Heart left ventricle (tissue), 16 donors: ENCODE measurements at places on chromosomes 11 and 22. TPM values are rescaled to one million over a fixed set of nuclear protein-coding genes. Genes with fewer than 3 reads are reported as not detected.

GRCh38 chr22:25669253-25670069 lies 72.5 kb upstream of the MYO18B start:
- H3K4me1 ChIP-seq, result peaks cover 9% of the 10 kb centered on the region
- H3K27ac ChIP-seq, result no peak overlapping the region
- no peaks in the 10 kb centered on the region for H3K36me3 ChIP-seq
- H3K4me3 ChIP-seq, result no peak overlapping the region

DNA sequence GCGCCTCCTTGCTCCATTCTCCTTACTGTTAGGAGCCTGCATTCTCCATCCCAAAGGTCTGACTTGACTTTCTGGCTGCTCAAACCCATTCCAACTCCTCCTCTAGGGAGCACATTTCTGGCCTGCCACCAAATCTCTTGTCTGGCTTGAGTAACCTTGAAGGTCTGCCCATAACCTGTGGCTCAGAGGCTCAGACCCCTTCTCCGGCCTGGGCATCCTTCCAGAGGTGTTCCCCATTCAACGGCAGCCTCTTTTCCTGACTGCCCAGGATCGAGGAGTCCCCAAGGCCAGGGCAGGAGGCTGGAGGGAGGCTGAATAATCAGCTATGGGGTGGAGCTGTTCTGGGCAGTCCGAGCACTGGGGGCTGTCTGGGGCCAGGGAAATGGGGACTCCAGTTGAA lies 2.2 kb downstream of the RAD9A start:
- no peak for DNase-seq
- no peak overlapping the region for H3K27ac ChIP-seq
- H3K4me3 ChIP-seq, result no peak overlapping the region
- peaks cover 20% of the 10 kb centered on the region for H3K36me3 ChIP-seq
- peaks cover 36% of the 10 kb centered on the region for H3K4me1 ChIP-seq

- H3K27me3 ChIP-seq, result no peaks in the 10 kb centered on the region
- no peak overlapping the region for H3K27ac ChIP-seq
- no peak overlapping the region for H3K4me3 ChIP-seq
- H3K36me3 ChIP-seq, result no peaks in the 10 kb centered on the region
Observed at GRCh38 chr22:23062616-23063538, 7.4 kb upstream of the GNAZ start.

DNA sequence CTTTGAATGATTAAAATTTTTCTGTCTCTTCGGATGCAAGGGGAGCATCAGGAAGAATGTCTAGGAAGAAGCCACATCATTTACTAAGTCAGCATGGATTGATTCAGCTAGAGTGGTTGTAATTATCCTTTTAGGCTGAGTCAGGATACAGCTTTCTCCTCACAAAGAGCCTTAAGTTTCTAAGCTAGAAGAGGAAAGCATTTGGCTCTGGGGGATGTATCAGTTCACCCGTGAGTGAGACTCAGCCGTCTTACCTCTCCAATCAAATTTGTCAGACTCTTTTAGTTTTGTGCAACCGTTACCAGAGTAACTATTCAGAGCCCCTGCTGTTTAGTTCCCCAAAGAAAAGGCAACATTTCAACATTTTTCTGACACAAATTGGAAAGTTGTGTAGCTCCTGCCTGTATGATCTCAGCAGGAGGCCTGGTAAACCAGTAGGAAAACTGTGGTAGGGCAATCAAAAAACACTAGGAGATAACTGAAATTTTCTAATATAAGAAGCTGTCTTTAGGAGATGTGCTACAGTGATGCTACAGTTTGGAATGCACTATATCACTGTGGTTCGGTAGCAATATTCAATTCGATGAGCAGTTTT lies 432.4 kb upstream of the LUZP2 start:
- no peaks in the 10 kb centered on the region for H3K36me3 ChIP-seq
- H3K27ac ChIP-seq, result no peak overlapping the region
- no peaks in the 10 kb centered on the region for H3K27me3 ChIP-seq
- DNase-seq, result no peak
- no peak overlapping the region for H3K4me3 ChIP-seq

- peaks cover 78% of the 10 kb centered on the region for H3K36me3 ChIP-seq
- peak; percentile 64 for DNase-seq
- no peak overlapping the region for H3K4me3 ChIP-seq
- no peaks in the 10 kb centered on the region for H3K4me1 ChIP-seq
- no peaks in the 10 kb centered on the region for H3K27me3 ChIP-seq
Observed at GRCh38 chr11:67490727-67491065, 7.9 kb downstream of the AIP start.

DNA sequence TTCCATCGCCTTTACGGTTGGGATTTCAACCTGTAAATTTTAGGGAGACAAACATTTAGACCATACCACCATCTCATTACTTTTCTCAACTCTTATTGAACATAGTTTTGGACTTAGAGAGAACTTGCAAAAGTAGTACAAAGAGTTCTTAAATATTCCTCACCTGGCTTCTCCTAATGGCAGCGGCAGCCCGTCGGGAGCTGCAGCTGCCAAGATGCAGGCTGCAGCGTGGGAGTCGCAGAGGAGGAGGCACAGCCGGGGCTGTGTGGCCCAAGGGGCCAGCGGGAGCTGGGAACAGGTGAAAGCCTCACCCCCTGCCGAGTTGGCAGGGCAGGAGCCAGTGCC lies 23.1 kb upstream of the RNASEH2C start:
- no peaks in the 10 kb centered on the region for H3K27me3 ChIP-seq
- DNase-seq, result no peak
- H3K4me1 ChIP-seq, result no peaks in the 10 kb centered on the region
- H3K4me3 ChIP-seq, result no peak overlapping the region

- H3K4me3 ChIP-seq, result no peak overlapping the region
- peaks cover 64% of the 10 kb centered on the region for H3K4me1 ChIP-seq
- H3K36me3 ChIP-seq, result no peaks in the 10 kb centered on the region
- DNase-seq, result peak; percentile 29
- peak overlapping the region; percentile 78 for H3K27ac ChIP-seq
- no peaks in the 10 kb centered on the region for H3K27me3 ChIP-seq
Observed at GRCh38 chr22:35971456-35972119, 57.0 kb downstream of the RBFOX2 start.

- H3K4me1 ChIP-seq, result no peaks in the 10 kb centered on the region
- H3K4me3 ChIP-seq, result no peak overlapping the region
- no peak overlapping the region for H3K27ac ChIP-seq
- H3K36me3 ChIP-seq, result no peaks in the 10 kb centered on the region
Observed at GRCh38 chr22:35967046-35967397, 61.6 kb downstream of the RBFOX2 start.

PHOX2A gene
- not detected for total RNA-seq

DNA sequence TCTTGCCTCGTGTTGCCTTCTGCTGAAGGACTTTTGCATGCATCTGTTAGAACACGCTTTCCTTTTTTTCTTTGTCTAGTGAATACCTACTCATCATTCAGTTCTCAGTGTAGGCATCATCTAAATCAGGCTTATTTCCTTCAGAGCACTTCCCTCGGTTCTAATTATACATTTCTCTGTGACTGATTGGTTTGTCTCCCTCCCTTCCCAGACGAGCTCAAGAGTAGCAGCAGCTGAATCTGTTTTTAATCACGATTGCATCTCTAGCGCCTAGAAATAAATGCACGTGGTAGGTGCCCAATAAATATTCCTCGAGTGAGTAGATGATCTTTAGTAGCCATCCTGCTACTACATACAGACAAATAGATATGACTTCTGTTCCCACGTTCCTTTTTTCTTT lies 6.3 kb downstream of the CEP164 start:
- H3K27me3 ChIP-seq, result no peaks in the 10 kb centered on the region
- H3K4me3 ChIP-seq, result no peak overlapping the region
- H3K4me1 ChIP-seq, result peaks cover 7% of the 10 kb centered on the region

DNA sequence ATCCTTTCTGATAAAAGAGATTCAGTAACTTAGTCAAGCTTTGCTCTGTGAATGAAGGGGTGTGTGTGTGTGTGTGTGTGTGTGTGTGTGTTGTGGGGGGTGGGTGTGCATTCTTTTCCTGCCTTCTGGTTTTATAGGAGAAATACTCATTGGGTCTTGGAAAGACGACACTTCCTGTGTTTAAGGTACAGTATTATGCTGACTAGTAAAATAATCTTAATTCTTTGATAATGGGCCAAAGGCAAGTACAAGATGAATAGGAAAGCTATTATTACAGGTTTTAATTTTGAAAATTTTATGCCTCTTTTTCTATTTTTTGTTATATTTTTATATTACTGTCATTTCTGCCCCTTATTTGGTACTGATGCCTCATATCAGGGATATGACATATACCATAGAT lies 26.1 kb downstream of the HSD17B12 start:
- H3K4me3 ChIP-seq, result no peak overlapping the region
- no peaks in the 10 kb centered on the region for H3K36me3 ChIP-seq
- H3K4me1 ChIP-seq, result no peaks in the 10 kb centered on the region

DNA sequence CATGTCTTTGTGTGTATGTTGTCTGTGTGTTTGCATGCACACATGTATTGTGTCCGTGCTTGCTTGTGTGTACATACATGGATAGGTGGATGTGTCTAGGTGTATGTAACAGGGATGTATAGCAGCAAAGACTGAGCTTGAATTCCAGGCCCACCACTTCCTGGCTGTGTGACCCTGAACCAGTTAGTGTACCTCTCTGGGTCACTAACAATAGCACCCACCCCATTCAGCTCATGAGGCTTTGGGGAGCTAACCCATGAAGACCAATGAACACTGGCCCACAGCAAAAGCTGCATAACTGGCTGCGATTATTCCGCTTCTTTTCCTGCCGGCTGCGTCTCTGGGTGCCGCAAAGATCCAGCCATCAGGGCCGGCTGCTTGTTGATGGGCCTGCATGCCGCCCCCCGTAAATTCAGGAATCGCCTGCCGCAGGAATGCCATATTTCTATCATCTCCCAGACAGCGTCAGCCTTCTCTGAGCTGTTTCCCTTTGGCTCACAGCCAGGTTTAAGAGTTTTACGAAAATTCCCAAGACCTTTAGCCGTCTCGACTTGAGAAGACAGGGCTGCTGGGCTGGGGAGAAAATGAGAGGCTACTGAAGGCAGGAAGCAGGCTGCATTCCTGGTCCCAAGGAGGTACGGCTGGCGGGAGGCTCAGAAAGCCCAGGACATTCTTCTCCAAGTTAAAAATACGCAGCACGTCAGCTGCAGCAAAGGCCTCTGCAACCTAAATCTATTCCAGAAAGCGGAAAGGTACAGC lies 224.6 kb downstream of the MN1 start:
- peaks cover 35% of the 10 kb centered on the region for H3K4me1 ChIP-seq
- H3K27me3 ChIP-seq, result no peaks in the 10 kb centered on the region
- no peaks in the 10 kb centered on the region for H3K36me3 ChIP-seq
- H3K27ac ChIP-seq, result peak overlapping the region; percentile 92

IRAG1 gene
- total RNA-seq, result 6.0 TPM

DNA sequence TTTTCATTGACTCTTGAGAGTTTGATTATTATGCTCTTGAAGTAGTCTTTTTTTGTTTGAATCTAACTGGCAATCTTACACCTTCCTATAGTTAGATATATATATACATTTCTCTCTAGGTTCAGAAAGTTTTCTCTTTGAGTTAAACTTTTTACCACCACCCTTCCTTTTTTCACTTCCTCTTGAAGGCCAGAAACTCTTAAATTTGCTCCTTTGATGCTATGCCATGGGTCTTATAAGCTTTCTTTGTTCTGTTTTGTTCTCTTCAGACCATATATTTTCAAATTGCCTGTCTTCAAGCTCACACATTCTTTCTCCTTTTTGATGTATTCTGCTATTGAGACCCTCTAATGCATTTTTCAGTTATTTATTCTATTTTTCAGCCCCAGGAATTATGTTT lies 513.5 kb upstream of the CNTN5 start:
- no peak for DNase-seq
- no peaks in the 10 kb centered on the region for H3K36me3 ChIP-seq
- no peak overlapping the region for H3K4me3 ChIP-seq
- no peaks in the 10 kb centered on the region for H3K27me3 ChIP-seq

GRCh38 chr11:131345406-131345805 lies 25.0 kb upstream of the NTM start:
- H3K27me3 ChIP-seq, result no peaks in the 10 kb centered on the region
- no peak overlapping the region for H3K4me3 ChIP-seq
- no peaks in the 10 kb centered on the region for H3K36me3 ChIP-seq
- no peak for DNase-seq

TMEM151A gene
- not detected for total RNA-seq
